ENCODE measurements at places on chromosomes 12 and 14.

DNA sequence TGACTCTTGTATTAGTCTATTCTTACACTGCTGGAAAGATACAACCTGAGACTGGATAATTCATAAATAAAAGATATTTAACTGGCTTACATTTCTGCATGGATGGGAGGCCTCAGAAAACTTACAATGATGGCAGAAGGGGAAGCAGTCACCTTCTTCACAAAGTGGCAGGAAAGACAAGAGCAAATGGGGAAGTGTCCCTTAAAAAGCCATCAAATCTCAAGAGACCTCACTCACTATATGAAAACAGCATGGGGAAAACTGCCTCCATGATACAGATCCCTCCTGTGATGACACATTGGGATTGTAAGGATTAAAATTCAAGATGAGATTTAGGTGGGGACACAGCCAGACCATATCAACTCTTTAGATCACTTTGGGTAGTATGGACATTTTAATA is 83.7 kb downstream of the TMTC3 start:
- no peak for DNase-seq

GRCh38 chr14:68664225-68664681 is 128.6 kb downstream of the ZFP36L1 start:
- peak; percentile 58 for DNase-seq

DNA sequence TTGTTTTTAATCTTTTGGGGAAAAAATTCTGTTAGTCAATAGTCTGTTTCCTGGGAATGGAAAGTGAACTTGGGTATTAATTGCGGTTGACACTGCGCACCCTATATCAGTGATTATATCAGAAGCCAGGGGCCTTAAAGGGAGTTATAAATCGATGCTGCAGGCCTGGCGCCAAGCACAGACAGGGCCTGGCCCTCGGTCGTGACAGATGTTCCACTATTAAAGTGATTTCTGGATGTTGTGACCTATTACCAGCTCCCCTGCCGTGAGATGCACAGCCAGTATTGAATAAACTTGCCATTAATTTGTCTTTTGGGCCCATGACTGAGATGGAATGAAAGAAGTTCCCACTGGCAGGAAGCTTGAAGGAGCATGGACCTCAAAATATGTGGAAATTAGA is 45.1 kb upstream of the KITLG start:
- DNase-seq, result no peak

- peak; percentile 71 for DNase-seq
Measured at GRCh38 chr14:76761136-76761959, at the start of gene VASH1. Gene VASH1 (plus strand): TSS chr14:76761468. CDS start chr14:76762822, 1,354 bp downstream.

DNA sequence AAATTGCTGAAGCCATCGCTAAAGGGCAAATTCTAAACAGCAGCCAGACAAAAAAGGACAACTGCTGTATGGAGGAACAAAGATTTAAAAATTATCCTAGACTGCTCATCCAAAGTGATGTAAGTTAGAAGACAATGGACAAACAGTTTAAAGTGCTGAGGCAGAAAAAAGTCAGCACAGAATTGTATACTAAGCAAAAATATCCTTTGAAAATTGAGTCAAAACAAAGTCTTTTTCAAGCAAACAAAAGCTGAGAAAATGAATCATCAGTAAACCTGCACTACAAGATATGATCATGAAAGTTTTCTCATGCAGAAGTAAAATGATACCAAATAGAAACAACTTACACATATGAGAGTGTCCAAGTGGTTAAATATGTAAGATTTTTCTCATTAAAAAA is 43.6 kb downstream of the EML5 start:
- no peak for DNase-seq

GRCh38 chr12:8638951-8639350 is 23.7 kb downstream of the MFAP5 start:
- DNase-seq, result no peak

GRCh38 chr12:92133795-92134637 is 11.6 kb downstream of the BTG1 start:
- no peak for DNase-seq

DNA sequence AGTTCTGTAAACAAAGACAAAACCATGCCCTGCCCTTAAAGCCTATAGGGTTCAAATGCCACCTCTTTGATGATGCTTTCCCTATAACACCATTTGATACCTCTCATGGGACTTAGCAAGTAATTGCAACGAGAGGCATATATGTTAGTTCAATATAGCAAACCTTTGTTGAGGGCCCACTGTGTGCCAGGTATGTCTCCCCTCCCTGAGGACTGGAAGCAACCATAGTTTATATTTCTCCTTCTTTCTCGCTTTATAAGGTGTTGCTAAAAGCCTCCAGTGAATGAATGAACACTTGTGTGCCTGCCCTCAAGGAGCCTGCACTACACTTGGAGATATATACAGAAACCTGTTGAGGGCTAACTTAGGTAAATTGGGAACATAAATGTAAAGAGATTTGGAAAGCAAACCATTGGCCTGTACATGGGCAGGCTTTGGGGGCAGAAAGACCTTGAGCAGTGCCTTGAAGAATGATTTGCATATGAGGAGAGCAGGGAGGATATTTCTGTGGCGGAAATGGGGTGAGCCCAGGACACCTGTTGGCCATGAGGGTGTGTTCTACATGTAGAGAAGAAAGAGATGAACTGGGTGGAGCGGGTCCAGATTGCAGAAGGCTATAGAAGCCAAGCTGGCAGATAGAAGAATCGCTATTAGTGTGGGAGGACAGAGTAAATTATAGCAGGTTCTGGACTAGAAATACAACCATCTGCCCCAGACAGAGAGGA is 1.8 kb upstream of the CKAP4 start:
- no peak for DNase-seq

DNA sequence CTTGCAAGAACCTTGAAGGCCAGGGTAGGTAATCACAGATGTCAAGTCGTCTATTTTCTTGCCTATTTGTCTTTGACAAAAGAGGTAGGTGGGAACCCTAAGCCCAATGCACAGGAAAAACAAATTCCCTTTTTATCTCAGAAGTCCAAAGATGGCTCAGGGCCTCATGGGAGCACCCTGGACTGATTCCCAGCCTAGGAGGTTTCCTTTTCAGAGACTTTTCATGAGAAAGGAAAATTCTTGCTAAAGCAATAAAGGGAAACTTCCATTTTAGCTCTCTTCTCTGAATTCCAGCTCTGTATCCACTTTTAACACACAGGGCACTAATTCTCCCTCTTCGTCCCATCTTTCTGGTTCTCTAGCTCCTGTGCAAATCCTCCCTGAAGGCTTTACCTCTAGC is 1.2 kb downstream of the ZNF641 start:
- no peak for DNase-seq

- DNase-seq, result no peak
Measured at GRCh38 chr12:108052260-108052659, 76.8 kb upstream of the WSCD2 start.

- peak; percentile 60 for DNase-seq
Measured at GRCh38 chr12:131929581-131930456, 743 bp downstream of the PUS1 start.

DNA sequence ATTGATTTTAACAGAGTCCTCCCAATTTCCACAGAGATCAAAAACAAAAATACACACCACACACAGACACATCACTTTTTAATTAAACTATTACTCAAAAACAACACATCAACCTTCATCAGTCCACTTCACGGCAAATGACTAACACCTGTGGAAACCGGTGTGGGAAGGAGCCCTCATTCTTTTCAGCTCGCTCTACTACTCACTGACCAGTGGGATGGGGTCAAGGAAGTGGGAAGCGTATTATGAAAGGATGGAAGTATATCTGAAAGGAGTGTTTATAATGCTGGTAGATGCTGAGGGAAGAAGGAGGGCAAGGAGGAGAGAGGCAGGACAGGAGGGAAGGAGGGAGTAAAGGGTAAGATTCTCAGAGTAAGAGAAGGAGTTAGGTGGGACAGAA is 156.5 kb downstream of the EPS8 start:
- DNase-seq, result no peak

DNA sequence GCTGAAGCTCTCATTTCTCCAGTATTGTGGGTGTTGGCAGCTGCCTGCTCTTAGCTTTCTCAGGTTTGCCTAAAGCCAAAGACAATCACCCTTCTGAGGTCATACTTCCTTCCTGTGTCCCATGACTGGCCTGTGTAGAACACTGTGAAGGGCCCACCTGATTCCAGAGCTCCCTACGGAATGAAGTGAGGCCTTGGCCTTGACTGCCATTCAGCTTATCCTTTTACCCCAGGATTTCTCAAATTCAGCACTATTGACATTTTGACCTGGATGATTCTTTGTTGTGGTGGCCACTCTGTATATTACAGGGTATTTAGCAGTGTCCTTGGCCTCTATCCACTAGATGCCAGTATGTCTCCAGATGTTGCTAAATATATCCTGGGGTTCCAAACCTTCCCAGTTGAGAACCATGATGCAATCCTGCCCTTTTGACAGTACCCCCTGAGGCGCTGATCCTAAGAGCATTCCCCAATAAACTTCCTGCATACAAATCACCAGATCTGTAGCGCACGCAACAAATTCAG is 112.3 kb upstream of the KRR1 start:
- no peak for DNase-seq

- DNase-seq, result no peak
Measured at GRCh38 chr14:75589931-75590330, 11.5 kb downstream of the FLVCR2 start.

DNA sequence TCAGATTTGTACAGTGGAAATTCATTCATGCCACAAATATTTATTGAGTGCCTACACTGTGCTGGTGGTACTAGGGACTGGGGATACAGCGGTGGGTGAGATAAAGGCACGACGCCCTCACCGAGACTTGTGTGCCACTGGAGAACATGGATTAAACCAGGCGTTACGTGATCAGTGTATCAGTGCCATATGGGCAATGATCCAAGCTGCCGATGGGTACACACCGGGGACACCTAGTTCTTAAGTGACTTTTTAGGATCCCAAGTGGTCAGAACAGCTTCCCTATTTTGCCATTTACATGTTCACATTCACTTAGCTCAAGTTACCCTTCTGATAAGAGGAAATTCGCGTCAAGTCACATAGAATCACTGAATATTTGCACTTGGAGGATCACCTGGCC is 236.7 kb downstream of the CACNA1C start:
- DNase-seq, result no peak

GRCh38 chr14:54443981-54444380 is 2.8 kb upstream of the CNIH1 start:
- no peak for DNase-seq

DNA sequence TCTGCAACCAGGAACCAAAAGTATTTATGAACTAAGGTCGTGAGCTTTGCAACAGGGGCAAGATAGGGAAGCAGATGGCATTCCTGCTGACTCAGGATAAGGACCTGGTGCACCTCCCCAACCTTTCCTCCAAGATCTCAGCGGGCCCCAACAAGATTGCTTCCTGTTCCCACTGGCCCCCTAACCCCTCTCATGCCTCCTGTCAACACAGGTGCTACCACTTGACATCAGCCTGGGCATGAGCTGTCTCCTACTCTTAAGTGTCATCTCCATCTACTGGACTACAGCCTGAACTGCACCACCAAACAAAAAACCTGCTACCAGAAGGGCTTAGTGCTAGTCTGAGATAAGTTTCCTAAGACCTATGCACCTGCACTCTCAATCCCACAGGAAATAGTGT is 32.7 kb downstream of the MED6 start:
- peak; percentile 36 for DNase-seq

DNA sequence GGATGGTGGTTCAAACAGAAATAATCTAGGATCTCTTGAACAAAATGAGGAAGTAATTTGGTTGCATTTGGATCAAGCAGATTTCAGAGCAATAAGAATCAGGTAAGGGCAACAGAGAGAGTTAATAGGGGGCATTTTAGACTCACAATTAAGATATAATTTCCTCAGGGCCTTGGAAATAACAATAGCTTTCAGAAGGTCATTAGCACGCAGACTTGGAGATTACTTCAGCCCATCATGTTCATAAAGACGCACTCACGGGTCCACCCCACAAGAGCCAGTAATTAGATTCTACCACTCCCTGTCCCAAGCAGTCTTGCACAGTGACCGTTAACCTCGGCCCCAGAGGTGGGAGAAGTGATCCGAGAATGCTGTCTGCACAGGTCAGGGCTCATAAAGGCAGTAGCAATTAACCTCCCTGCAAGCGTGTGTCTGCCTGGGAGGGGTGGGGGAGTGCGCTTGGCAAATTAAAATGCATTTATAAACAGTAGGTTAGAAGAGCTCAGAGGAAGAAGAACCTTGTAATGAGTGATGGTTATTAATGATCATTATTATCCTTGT is 125.7 kb upstream of the CCDC196 start:
- no peak for DNase-seq
